Stimulated activated CD4-positive, alpha-beta T cell treated with anti-CD3 and anti-CD28 coated beads, Interleukin-12 subunit alpha, Interleukin-12 subunit beta, amount 100 ng/mL, for 24 hours (primary cell): ENCODE measurements at places on chromosomes 2 and 18.
A peak's percentile ranks its signal among the peaks of the same experiment; 100 is the strongest.

- no peak for DNase-seq
Measured at GRCh38 chr2:162301151-162301804, 17.2 kb downstream of the IFIH1 start.

- no peak for DNase-seq
Measured at GRCh38 chr2:199757233-199757870, 93.6 kb downstream of the FTCDNL1 start.

DNA sequence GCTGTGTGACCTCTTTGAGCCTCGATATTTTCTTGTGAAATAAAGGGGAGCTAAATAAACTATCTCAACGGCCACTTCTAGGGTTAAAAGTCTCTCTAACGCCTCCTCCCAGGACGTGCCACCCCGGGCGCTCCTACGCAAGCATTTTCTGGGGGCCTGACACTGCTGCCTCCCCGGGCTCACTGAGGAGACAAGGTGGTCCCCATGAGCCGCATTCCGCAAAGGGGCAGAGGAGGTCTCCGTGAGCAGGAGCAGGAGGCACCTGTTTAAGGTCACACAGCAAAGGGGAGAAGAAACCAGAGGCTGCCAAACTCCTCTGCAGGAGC lies 913 bp upstream of the WNT10A start:
- no peak for DNase-seq

DNA sequence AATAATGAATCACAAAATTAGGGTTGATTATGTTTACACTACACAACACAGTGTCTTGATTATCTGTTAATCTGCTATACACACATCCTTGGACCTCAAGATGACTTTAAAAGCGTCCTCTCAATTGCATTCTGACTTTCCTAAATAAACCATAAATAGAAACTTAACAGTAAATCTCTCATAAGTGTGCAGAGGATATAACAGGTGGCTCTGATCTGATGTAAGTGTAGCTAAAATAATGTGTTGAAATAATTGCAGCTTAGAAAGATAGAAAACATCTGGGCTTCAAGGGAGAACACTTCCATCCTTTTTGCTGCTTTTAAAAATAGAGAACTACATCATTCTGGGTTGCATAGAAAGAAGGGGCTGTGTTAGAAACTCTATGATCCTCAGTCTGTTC lies 78.4 kb upstream of the EFEMP1 start:
- no peak for DNase-seq

- DNase-seq = no peak
Measured at GRCh38 chr2:12928197-12928774, 211.6 kb downstream of the TRIB2 start.

DNA sequence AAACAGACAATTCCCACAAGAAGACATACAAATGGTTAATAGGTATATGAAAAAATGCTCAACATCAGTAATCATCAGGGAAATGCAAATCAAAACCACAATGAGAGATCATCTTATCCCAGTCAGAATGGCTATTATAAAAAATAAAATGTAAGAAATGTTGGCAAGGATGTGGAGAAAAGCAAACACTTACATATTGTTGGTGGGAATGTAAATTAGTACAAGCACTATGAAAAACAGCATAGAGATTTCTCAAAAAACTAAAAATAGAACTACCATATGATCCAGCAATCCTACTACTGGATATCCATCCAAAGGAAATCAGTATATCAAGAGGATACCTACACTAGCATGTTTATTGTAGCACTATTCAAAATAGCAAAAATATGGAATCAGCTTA lies 186.6 kb downstream of the NOL4 start:
- no peak for DNase-seq

- no peak for DNase-seq
Measured at GRCh38 chr2:80061881-80062280, 242.7 kb downstream of the LRRTM1 start.

GRCh38 chr2:42996528-42996927 lies 204.1 kb upstream of the HAAO start:
- no peak for DNase-seq

- DNase-seq = peak; percentile 64
Measured at GRCh38 chr2:68441179-68441993, 25.7 kb downstream of the FBXO48 start.

DNA sequence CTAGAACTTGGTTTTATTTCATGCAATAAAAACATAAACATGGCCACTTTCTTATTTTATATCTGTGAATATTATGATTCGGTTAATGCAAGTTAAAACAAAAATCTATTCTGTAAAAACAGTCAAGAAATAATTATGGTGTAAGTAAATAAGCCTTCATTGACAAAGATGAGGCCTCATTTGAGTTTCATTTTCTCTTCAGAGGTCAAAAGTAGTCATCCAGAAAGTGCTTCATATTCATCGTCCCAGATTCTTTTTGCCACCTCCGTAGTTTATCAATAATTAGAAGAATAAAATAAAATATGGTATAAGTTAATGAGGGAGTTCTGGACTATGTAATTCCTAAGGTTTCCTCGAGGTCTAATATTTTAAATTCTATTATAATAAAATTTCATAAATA lies 19.4 kb upstream of the HNRNPA3 start:
- no peak for DNase-seq

DNA sequence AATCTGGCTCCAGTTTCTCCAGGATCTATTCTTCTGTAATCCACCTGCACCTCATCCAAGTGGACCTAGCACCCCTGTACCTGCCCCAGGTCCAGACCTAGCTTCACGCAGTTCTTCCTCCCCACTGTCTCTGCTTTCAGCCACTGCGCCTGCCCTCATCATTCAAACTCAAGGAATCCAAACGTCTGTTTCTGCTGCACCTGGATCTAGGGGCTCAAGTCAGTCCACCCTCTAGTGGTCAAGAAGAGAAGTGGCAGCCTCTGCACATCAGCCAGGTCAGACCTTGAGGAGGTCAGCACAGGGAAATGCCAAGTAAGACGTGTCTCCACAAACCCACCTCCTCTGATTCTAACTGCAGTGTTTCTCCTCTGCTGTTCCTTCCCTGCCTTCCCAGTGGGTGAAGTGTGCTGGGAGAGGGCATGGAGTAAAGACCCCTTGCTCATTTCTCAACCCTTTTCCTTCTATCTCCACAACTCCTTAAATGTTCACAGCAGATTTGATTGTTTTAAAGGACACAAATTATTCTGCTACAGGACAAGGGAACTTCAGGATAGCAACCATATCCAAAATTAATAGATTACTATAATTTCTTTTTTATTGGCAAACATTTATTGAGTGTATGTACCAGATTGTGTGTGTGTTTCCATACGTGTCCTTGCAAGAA lies 8.6 kb upstream of the RNF152 start:
- DNase-seq = peak; percentile 13

DNA sequence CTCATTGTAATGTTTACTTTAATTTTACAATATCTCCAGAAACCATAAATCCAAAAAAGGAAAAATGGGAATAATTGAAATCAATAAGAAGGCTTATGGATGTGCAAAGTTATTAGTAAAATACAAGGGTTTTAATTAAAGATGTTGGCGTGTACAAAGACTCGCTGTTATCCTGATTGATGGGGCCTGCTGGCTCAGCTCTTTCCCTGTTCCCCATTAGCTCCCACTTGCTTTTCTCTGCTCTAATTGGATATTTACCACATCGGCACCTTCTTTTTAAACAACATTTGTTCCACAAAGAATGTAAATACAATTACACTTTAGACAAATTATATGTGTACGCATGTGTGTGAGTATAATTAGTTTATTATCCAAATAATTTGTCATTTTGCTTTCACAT lies 796.6 kb downstream of the ERBB4 start:
- no peak for DNase-seq

DNA sequence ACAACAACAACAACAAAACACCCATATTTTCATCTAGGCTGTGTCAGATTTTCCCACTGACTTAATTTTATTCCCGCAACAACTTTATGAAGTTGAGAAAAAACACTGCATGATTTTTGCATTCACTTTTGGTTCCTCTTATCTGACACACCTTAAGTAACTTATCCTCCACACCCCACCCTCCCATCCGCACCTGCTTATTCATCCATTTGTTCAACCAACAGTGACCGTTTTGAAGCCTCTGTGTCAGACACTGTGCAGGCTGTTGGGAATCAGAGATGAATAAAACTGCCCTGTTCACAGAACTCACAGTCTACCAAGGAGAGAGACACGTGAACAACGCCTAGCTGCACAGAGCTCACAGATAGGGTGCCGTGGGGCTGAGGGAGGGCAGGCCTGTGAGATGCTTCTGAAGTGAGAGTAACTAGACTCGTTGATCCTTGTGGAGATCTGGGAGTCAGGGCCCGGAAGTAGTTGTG lies 7.4 kb downstream of the CNNM4 start:
- DNase-seq = no peak

DNA sequence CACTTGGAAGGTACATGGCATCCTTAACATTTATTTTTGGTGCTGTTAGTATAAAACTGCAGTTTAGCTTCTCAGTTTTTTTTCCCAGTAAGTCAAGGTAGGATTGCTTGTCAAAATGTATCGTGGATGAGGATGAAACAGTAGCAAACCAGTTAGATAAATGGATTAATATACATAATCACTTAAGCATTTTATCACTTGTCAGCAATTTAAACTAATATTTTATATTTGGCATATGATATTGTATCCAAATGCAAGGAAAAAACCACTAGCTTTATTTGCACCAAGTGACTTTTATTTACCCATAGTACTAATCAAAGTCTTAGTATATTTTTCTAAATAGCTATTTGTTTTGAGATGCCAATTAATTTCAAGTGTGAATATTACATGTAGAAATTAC lies 137.7 kb upstream of the XIRP2 start:
- DNase-seq = no peak

GRCh38 chr2:696463-696862 lies 19.3 kb upstream of the TMEM18 start:
- DNase-seq = no peak

DNA sequence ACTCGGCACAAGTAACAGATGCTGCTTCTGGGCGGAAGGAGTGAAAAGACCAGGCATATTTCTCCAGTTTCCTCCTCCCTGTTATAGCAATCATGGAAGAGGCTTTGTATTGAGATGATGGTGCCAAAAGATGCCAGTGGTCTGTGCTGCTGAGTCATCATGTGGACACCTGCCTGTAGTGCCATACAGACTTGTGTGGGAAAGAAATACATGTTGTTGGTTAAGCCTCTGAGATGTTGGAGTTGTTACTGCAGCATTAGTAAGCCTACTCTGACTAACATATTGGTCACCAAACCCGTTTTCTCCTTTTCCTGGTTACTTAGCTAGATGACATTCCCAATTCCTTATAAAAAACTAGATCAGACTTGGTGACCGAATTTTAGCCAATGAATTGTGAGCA lies 356.9 kb downstream of the ZNF521 start:
- DNase-seq = no peak

GRCh38 chr18:77102259-77103040 lies 30.1 kb downstream of the MBP start:
- DNase-seq = no peak

DNA sequence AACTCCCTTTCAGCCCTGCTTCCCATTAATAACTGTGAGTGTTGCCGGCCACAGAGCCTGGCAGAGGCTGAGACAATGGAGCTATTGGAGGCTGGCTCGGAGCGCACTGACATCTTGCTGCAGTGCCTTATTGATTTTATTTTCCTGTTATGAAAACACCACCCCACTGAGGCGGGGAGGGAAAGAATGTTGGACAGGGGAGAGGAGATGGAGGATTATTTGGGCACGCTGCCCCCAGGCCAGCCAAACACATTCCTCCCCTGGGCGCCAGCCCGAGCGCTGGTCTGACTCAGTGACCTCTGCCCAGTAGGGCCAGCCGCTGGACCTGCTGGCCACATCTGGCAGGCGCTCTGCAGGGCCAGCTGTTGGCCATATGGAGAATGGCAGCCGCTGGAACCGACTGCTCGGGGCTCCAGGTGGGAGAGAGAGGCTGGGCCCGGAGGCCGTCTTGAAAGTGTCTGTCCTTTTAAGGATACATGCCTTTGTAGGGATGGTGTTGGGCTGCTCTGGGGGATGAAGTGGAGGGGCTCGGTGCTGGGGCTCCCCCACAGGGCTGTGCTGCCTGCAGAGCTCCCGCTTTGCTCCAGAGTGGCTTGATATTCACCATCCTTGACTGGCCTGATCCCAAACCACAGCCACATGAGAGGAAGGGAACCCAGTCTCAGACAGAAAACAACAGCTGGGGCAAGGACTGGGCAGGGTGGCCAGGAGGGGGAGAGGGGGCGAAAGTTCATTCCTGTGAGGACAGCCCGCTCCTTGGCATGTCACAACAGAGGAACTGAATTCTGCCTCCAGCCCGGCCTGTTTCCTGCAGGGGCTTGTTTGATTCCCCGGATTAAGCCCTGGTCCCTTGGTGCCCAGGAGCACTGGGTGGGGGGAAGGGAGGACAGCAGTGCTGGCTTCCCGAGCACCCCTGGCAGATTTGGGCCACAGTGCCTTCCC lies 179.0 kb downstream of the KLHL29 start:
- no peak for DNase-seq

GRCh38 chr2:47303341-47304148 lies 99.4 kb upstream of the MSH2 start:
- DNase-seq = no peak

DNA sequence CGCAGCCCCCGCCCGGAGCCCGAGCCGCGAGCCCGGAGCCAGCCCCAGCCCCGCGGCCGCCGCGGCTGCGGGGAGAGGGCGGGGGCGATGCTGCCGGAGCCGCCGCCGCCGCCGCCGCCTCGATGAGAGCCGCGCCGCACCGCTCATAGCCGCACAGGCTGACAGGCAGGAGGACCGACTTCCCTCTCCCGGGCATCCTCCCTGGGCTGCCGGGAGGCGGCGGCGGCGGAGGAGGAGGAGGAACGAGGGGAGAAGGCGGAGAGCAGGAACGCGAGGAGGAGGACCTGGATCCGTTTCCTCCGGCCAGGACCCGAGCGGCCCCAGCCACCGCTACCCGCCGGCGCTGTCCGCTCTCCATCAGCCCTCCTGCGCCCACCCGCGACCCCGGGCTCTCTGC lies 370 bp downstream of the KLHL29 start:
- no peak for DNase-seq

- no peak for DNase-seq
Measured at GRCh38 chr2:202091476-202091875, 18.4 kb downstream of the KIAA2012 start.

DNA sequence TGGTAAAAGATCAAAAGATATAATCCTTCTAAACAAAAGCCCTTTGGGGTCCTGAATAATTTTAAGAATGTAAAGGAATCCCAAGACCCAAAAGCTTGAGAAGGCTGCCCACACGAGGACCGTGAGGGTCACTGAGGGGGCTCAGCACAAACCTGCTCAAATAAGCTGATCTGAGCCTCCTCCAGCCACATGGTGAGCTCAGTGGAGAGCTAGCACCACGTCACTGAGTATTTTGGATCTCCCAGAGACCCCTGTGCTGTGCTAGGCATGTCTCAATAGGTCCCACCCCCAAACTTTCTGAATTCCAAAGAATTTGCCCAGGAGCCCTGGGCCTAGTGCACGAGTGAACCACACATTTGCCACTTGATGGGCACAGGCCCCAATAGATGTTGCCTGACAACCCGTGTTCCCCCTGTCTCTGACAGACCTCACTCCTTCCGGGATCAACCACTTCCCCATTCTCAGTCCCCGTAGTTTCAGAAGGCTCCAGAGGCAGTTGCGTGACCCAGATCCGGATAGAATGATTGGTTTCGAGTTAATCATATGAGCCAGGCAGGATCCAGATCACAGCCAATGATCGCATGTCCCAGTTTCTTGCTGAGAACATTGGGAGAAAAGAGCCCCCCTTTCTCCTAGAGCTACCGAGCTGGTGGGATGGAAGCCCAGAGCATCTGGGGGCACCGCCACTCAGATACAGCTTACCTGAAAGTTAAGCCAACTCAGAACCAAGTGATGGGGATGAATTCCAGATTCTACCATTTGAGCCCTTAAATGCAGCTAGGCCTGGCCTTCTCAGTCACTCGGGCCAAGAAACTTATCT lies 203.8 kb downstream of the TNS1 start:
- DNase-seq = no peak

- DNase-seq = no peak
Measured at GRCh38 chr2:120316528-120317179, 29.3 kb upstream of the INHBB start.

GRCh38 chr2:235232449-235233433 lies 261.1 kb upstream of the AGAP1 start:
- no peak for DNase-seq
